ENCODE measurements at places on chromosomes 3 and 15.

DNA sequence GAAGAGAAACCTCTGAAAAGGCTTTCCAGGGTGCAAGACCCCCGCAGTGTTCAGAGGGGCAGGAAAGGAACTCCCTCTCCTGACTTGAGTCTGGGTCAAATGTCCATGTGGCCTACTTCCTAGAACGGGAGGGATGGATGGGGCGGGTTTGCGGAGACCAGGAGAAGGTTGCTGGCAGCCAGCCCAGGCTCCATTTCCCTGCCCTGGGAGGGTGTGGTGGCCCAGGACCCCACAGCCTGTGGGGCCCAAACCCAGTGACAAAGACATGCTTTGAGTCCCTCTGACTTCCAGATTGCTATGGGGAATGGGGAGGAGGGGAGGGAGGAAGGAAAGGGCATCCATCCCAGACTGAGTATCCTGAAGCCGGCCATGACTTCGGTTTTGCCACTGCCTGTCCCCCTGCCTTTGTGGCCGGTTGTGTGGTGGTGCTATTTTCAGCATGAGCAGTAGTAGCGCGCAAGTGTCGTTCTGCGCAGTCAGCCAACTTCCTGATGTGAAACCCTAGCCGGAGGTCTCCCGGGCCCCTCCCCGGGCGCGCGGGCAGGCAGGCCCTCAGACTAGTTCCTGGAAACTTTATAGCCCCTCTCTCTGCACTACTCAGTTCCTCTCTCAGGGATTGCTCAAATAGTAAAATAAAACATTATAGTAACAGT is 24.4 kb downstream of the MAGEF1 start:
- peaks cover 72% of the 10 kb centered on the region for H3K4me1 ChIP-seq
- H3K27me3 ChIP-seq: no peaks in the 10 kb centered on the region
- DNase-seq: peak; percentile 95
- no peaks in the 10 kb centered on the region for H3K36me3 ChIP-seq
- no peak overlapping the region for H3K4me3 ChIP-seq
- peak overlapping the region; percentile 98 for H3K27ac ChIP-seq

DNA sequence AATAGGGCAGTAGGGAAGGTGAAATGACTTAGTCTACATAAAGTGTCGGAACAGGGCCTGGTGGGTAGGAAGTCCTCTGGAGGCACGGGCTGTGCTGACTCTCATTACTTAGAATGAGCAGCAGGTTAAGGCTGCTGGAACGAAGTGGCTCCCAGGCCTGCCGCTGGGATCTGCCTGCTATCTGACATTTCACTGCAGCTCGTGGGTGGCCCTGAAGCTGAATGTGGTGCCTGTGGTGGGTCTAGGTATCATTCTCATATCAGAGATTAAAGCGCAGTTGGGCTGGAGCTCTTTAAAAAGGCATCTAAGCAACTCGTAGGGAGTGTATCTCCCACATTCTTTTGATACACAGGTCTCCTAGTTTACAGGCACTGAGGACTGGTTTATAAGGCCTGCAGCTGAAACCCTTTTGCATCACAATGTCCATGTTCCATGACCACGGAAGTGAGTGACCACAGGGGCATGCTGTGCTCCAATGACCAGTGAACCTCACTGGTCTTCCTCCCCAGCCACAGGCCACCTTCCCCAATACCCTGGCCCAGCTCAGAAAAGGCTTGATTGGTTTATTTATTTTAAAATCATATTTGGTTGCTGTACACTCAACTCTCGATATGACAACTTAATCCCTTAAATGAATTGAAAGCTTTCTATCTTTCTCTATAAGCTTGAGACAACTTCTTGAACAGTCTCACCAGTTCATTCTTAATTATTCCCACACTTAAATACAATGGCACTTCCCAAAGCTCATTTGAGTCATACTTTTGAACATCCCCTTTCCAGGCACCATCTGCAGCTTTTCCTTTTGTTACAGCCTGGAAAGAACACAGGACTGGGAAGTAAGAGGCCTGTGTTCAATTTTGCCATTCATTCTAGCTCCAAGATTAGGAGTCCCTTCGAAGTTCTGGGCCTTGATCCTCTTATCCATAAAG is 19.0 kb downstream of the ADAMTS9 start:
- peaks cover 10% of the 10 kb centered on the region for H3K4me1 ChIP-seq
- H3K27me3 ChIP-seq: no peaks in the 10 kb centered on the region
- peaks cover 13% of the 10 kb centered on the region for H3K36me3 ChIP-seq
- H3K4me3 ChIP-seq: no peak overlapping the region

DNA sequence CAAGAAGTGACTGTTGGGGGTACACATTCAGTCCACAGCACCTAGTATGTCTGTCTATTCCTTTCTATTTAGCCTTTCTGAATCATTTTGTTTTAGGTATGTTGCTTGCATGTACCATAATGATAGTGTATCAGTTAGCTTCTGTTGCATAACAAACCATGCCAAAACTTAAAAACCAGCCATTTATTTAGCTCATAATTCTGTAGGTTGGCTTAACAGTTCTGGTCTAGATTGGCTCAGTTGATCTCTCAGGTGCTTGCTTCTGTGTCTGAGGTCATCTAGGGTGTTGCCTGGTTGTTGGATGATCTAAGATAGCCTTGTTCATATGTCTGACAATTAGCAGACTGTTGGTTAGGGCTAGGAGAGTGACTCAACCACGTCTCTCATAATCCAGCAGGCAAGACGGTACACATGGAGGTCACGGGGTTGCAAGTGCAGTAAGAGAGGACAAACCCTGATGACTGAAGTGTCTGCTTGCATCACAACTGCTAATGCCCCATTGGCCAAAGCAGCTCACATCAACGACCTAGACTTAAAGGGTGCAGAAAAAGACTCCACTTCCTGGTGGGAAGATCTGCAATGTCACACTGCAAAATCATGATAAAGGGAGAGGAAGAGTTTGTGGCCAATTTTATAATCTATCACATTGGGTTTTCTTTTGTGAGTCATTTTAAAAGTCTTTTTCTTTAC is 6.8 kb upstream of the PDCD6IP start:
- H3K36me3 ChIP-seq: no peaks in the 10 kb centered on the region
- peaks cover 2% of the 10 kb centered on the region for H3K27me3 ChIP-seq
- H3K4me1 ChIP-seq: no peaks in the 10 kb centered on the region

GRCh38 chr15:92074101-92074500 is 220.6 kb downstream of the SLCO3A1 start:
- peaks cover 3% of the 10 kb centered on the region for H3K27me3 ChIP-seq
- H3K4me1 ChIP-seq: peaks cover 9% of the 10 kb centered on the region
- H3K4me3 ChIP-seq: no peak overlapping the region
- no peaks in the 10 kb centered on the region for H3K36me3 ChIP-seq
- no peak for DNase-seq
- H3K27ac ChIP-seq: no peak overlapping the region

DNA sequence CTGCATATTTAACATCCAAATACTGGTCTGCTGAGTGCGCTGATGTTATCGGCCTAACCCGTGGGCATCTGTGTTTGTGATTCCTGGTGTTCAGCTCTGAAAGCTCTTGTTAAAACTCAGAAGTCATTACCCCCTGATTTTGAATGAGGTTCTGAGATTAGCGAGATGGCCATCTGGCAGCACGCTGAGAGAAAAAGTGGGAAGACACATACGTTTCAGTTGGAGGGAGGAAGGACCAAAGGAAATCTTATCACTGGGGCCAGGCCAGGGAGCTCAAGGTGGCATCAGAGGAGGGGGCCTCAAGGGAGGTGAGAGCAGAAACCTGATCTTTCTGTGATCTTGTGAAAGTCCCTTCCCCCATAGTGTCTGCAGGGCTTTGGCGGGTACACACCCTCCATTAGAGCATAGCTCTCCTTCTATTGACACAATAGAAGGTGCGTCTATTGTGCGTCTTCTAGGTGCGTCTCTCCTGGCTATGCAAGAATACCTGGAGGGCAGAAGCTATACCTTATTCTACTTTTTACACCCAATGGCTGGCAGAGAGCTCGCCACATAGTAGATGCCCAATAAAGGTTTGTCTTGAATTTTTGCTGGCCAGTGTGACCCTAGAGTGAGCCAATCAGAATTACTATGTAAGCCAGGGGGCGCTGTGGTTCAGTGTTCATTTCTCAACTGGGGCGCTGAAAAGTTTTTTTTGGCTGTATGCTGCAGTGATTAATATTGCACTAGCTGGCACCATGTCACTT is 182.4 kb downstream of the SHQ1 start:
- no peaks in the 10 kb centered on the region for H3K36me3 ChIP-seq
- no peaks in the 10 kb centered on the region for H3K27me3 ChIP-seq
- H3K4me3 ChIP-seq: no peak overlapping the region
- H3K27ac ChIP-seq: no peak overlapping the region
- DNase-seq: no peak

DNA sequence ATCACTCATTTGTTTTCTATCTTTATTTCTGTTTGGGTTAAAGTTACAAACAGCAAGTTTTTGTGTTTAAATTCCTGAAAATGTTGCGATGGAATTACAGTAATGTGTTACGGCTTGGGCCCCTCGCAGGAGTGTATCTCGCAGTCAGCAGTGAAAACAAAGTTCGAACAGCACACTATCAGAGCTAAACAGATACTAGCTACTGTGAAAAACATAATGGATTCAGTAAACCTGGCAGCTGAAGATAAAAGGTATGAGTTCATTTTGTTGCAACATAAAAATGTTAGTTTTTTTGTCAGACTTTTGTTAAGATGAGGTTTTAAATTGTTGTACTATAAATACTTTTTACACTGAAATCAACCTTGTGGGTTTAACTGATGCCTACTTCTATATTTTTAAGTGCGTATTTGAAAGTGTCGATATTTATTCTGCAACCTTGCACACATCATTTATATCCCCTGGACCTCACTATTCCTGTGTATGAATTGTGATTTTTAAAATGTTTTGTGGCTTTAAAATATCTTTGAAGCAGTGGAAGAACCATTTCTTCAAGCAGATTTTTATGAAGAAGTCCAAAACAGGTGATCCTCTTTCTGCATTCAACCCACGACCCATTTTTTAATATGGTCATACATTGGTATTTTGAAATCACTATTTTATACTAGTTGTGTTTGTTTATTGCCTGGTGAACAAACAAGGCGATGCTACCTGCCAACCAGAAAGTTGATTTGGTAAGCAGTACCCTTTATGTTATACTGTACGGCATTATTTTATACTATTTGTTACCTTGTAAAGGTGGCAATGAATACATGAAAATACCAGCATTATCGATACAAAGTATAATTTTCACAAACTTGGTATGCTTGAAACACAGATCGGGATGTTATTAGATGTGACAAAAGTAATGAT is 27.8 kb downstream of the MFN1 start:
- H3K27ac ChIP-seq: no peak overlapping the region
- H3K4me1 ChIP-seq: no peaks in the 10 kb centered on the region

- no peaks in the 10 kb centered on the region for H3K27me3 ChIP-seq
- H3K4me1 ChIP-seq: peaks cover 2% of the 10 kb centered on the region
- H3K4me3 ChIP-seq: no peak overlapping the region
- no peaks in the 10 kb centered on the region for H3K36me3 ChIP-seq
- DNase-seq: peak; percentile 75
Measured at GRCh38 chr3:70078778-70079177, 79.2 kb downstream of the SAMMSON start.

DNA sequence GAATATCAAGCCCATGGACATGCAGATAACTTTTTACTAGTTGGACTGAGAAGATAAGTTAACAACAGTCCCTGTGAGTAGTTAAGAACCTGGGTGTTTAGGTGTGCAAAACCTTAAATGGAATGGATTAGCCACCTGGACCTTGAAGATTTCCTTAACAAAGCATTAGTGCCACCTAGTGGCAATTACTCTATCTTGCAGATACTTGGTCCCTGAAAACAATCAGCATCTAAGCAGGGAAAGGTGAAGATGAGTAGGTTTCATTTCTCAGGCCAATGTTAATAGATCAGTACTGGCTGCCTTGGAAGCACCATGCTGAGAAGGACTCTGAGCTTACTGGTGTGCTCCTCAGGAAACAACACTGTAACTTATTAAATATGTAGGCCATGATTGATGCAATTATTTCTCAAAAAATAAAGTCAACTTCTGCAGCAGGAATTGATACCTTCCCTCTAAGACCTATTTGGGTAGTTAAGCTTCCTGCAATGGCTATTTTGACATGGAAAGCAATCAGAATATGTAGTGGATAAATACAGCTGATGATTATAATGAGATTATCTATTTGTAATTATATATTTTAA is 329.4 kb downstream of the TBC1D5 start:
- H3K36me3 ChIP-seq: no peaks in the 10 kb centered on the region
- H3K27me3 ChIP-seq: no peaks in the 10 kb centered on the region

- H3K4me1 ChIP-seq: peaks cover 34% of the 10 kb centered on the region
- peak; percentile 74 for DNase-seq
- no peaks in the 10 kb centered on the region for H3K27me3 ChIP-seq
- H3K4me3 ChIP-seq: no peak overlapping the region
- H3K27ac ChIP-seq: no peak overlapping the region
Measured at GRCh38 chr15:57340682-57341259, 35.5 kb upstream of the CGNL1 start.

Measured in muscle of leg (tissue), 16 donors.